ENCODE measurements at places on chromosomes 12 and 14.

DNA sequence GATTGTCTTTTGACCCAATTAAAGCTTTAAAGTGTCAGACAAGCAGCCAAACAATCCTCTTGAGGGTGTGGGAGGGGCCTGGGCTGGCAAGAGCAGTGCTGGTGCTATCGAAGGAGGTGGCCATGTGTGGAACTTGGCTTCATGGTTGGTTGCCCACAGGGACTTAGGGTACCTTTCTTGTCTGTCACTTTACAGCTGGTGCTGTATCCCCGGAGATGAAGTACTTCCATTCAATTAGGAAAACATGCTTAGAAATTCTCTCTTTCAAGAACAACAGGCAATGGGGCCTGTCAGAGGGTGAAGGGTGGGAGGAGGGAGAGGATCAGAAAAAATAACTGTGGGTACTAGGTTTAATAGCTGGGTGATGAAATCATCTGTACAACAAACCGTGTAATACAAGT is 86.5 kb downstream of the DAAM1 start:
- peak; percentile 18 for DNase-seq

DNA sequence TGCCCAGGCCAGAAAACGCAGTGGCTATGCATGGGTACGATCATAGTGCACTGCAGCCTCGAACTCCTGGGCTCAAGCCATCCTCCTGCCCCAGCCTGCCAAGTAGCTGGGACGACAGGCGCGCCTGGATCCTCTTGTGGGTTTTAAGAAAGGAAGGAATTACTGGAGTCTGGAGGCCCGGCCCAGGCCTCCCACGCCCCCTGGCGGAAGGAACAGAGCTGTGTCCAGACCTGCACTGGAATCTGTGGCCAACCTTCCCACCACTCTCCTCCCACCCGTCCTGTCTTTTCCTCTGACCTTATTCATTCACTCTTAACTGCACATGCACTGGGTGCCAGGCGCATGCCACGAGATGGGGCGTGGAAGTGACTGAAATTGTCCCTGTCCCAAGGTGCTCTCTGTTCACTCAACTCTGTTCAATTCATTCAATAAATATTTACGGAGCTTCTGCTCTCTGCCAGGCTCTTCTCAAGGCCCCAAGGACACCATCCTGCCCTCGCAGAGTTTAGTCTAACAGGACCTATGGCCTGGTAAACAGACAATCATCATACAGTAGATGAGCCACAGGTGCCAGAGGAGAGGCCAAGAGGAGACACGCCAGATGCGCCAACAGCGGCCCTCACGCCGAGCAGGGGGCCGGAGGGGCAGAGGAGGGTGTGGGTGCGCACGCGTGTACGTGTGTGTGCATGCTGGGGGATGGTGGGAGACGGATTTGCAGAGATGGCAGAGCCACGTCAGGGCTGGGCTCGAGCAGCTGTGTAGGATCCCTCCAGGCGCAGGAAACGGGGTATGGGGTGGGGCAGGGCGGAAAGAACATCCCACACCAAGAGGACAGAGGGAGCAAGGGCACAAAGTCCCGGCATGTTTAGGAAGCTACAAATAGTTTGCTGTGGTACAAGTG is 13.7 kb upstream of the TMEM106C start:
- DNase-seq, result peak; percentile 79

- DNase-seq, result no peak
Observed at GRCh38 chr12:40632933-40633332, 59.3 kb upstream of the CNTN1 start.

DNA sequence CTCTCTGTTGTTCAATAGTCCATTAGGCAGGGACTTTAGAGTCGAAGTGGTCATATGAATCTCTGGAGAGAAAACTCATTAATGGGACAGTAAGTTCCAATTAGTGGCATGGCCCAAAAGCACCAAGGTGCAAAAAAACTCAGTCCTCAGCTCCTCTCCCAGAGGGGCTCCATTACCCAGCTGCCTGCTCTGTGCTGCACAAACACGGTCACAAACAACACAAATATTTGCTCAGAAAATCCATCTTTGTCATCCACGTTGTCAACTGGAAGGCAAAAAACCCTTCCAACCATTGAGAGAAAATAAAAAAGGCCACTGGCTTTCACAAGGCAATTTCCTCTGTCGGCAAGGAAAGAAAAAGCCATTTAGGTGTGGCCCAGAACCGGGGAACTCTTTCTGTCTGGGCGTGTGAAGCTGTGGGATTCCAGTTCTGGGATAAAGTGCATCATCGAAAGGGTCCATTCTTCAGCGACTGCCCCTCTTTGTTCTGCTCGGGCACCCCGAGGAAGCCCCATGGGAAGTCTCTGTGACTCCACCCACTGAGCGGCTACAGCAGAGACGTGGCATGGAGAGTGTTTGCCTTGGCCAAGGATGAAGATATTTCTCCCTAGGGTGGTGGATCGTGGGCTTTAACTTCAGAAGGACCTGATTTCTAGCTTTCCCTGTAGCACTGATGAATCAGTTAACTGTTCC is 137.6 kb downstream of the VRK1 start:
- DNase-seq, result peak; percentile 36

- DNase-seq, result no peak
Observed at GRCh38 chr12:29660847-29661246, 122.9 kb downstream of the TMTC1 start.

GRCh38 chr14:49770212-49770817 is 2.4 kb downstream of the KLHDC2 start:
- DNase-seq, result peak; percentile 47

GRCh38 chr12:45431126-45431525 is 215.2 kb downstream of the ANO6 start:
- DNase-seq, result no peak

DNA sequence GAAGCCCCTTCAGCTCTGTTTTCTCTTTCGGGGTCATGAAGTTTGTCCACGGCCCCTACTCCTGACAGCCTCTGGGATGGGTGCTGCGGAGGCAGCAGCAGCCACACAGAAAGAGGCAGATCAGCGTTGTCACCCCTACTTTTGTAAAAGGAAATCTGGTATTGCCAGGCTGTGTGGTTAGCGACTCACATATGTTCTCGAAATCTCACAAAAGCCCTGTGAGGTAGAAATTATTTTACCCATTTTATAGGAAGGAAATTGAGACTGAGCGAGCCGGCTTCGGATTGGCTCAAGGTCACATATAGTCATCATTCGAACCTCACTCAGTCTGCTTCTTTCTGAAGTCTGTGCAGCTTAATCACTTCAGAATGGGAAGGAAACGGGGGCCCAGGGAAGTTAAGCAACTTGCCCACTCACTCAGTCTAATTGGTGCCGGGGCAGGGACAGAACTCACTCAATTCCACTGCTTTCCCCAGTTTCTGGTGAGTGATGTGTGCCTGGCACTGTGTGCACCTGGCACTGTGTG is 1.1 kb upstream of the CKAP4 start:
- DNase-seq, result no peak
